Thyroid gland (tissue), 4 donors: ENCODE measurements at places on chromosomes 1 and 21. TPM values are rescaled to one million over a fixed set of nuclear protein-coding genes. Genes with fewer than 3 reads are reported as not detected.

DNA sequence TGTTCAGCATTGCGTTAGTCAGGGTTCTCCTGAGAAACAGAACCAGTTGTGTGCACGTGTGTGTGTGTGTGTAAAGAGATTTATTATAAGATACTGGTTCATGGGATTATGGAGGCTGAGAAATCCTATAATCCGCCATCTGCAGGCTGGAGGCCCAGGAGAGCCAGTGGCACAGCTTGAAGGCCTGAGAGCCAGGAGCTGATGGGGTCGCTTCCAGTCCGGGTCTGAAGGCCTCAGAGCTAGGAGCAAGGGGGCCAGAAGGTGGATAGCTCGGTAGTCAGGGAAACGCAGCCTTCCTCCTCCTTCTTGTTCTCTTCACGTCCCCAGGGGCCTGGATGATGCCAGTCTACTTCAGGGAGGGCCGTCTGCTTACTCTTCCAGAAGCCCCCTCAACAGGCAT lies 37.7 kb downstream of the FAAP20 start:
- H3K27ac ChIP-seq, result no peak overlapping the region
- peaks cover 12% of the 10 kb centered on the region for H3K4me1 ChIP-seq
- no peak overlapping the region for H3K4me3 ChIP-seq
- H3K36me3 ChIP-seq, result no peaks in the 10 kb centered on the region

GRCh38 chr1:67459068-67459467 lies 28.9 kb upstream of the SERBP1 start:
- no peaks in the 10 kb centered on the region for H3K27me3 ChIP-seq
- H3K36me3 ChIP-seq, result no peaks in the 10 kb centered on the region
- no peaks in the 10 kb centered on the region for H3K4me1 ChIP-seq

- H3K27ac ChIP-seq, result no peak overlapping the region
- DNase-seq, result no peak
- no peaks in the 10 kb centered on the region for H3K4me1 ChIP-seq
- H3K27me3 ChIP-seq, result no peaks in the 10 kb centered on the region
Measured at GRCh38 chr1:154579374-154579773, 11.8 kb downstream of the CHRNB2 start.

GRCh38 chr1:247295274-247295684 lies 36.4 kb downstream of the ZNF496 start:
- peaks cover 10% of the 10 kb centered on the region for H3K36me3 ChIP-seq
- no peak for DNase-seq
- no peak overlapping the region for H3K27ac ChIP-seq
- H3K4me1 ChIP-seq, result no peaks in the 10 kb centered on the region
- H3K27me3 ChIP-seq, result no peaks in the 10 kb centered on the region

DNA sequence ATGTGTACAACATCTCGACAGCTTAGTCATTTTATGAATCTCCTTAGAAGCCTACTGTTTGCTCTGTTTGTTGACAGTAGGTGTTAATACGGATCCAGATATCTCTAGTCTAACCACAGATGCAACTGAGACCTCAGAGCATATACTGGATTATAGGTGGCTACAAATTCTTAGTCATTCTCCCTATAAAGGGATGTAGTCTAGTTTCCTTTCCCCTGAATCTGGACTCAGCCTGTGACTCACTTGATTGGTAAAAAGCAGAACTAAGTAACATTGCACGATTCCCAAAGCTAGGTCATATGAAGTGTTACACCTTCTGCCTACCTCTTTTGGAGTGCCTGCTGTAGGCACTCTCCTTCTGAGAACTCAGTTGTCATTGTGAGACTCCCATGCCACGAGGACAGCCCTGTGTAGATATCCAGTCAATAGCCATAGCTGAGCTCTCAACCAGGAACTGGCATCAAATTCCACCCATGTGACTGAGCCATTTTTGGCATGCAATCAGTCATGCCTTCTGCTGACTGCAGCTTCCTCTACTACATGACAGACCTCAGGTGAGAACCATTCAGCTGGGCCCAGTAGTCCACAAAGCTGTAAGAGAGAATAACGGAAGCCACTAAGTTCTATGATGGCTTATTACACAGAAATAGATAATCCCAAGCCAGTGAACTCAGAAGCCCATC lies 135.9 kb upstream of the CHRM3 start:
- no peak overlapping the region for H3K4me3 ChIP-seq
- H3K36me3 ChIP-seq, result no peaks in the 10 kb centered on the region
- no peaks in the 10 kb centered on the region for H3K4me1 ChIP-seq
- peak; percentile 23 for DNase-seq

The CRYAA gene
- not detected for total RNA-seq

DNA sequence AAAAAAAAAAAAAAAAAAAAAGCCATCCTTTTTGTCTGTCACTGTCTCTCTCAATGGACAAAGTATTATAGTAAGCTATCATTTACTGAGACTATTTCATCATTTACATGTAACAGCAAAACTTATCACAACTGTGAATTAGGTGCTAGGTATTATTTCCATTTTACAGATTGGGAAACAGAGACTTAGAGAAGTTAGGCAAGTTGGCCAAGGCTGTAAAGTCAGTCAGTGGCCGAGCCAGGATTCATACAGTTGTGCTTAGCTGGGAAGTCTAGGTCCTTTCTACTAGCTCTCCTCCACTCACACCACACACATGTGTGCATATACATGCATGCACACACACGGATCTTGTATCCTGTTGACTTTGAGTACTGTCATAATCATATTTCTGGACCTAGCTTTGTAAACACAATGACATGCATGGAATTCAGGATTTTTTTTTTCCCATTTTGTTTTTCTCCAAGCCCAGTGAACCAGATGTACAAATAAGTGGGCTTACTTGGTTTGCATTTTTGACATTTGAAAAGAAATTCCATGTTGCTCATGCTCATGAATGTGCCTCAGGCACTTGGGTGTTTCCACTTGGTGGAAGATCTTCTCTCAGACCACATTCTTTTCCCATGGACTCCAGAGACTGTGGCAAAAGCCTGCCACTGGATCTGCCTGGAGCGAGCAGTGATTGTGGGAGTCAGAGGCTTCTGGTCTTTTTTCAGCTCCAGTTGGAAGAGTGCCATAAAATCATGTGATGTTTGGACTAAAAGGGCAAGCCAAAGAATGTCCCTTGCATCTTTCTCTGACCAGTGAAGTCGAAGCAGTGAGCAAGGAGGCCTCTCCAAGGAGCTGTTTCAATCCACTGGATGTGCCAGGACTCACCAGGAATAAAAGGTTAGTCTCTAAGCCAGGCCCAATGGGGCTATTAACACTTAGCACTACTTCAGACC lies 61.7 kb upstream of the DNAJC6 start:
- H3K36me3 ChIP-seq, result no peaks in the 10 kb centered on the region
- no peak overlapping the region for H3K4me3 ChIP-seq
- peaks cover 11% of the 10 kb centered on the region for H3K4me1 ChIP-seq
- H3K27me3 ChIP-seq, result no peaks in the 10 kb centered on the region
- H3K27ac ChIP-seq, result no peak overlapping the region

The RGS8 gene
- 5.9 TPM for total RNA-seq

- no peaks in the 10 kb centered on the region for H3K27me3 ChIP-seq
- H3K4me1 ChIP-seq, result no peaks in the 10 kb centered on the region
- H3K36me3 ChIP-seq, result no peaks in the 10 kb centered on the region
- no peak overlapping the region for H3K4me3 ChIP-seq
- no peak for DNase-seq
Measured at GRCh38 chr1:172515927-172516326, 17.0 kb upstream of the SUCO start.

The KCNJ9 gene
- total RNA-seq, result not detected

The MEX3A gene
- total RNA-seq, result 0.17 TPM

DNA sequence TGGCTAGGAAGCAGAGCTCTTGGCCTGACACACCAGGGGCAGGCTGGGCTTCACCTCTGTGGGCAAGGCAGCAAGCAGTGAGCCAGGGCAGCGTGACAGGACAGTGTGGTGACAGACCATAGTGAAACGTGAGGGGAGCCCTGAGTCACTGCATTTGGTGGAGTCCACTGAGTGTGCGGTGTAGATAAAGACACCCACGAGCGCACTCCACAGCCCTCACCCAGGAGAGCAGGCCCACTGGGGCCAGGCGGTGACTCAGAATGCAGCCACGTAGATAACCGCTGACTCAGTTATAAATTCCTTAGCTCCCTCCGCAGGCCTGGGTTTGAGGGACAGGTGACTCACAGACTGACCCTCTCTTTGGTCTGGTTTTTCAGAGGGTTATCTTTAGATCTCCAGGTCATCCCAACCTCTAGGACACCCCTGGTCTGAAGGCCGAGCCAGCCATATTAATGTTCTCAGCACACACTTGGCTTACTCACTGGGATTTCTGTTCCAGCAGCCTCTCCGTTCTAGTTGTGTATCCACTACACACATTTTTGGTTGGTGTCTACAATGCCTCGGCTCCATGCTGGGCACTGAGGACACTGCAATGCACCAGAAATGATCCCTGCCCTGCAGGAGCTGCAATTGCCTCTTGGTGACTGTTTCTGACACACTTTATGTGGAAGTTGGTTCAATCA lies 90.2 kb upstream of the TSPAN2 start:
- no peaks in the 10 kb centered on the region for H3K27me3 ChIP-seq
- no peaks in the 10 kb centered on the region for H3K36me3 ChIP-seq
- no peak overlapping the region for H3K27ac ChIP-seq
- H3K4me1 ChIP-seq, result no peaks in the 10 kb centered on the region
- no peak overlapping the region for H3K4me3 ChIP-seq

The SYPL2 gene
- total RNA-seq, result 9.6 TPM

GRCh38 chr1:7987528-7987927 lies 26.0 kb downstream of the PARK7 start:
- no peak overlapping the region for H3K27ac ChIP-seq
- DNase-seq, result no peak
- H3K4me3 ChIP-seq, result no peak overlapping the region

- no peaks in the 10 kb centered on the region for H3K36me3 ChIP-seq
- H3K4me1 ChIP-seq, result no peaks in the 10 kb centered on the region
- DNase-seq, result no peak
- H3K4me3 ChIP-seq, result no peak overlapping the region
- H3K27me3 ChIP-seq, result no peaks in the 10 kb centered on the region
- no peak overlapping the region for H3K27ac ChIP-seq
Measured at GRCh38 chr1:160134791-160135572, 16.4 kb upstream of the ATP1A4 start.

DNA sequence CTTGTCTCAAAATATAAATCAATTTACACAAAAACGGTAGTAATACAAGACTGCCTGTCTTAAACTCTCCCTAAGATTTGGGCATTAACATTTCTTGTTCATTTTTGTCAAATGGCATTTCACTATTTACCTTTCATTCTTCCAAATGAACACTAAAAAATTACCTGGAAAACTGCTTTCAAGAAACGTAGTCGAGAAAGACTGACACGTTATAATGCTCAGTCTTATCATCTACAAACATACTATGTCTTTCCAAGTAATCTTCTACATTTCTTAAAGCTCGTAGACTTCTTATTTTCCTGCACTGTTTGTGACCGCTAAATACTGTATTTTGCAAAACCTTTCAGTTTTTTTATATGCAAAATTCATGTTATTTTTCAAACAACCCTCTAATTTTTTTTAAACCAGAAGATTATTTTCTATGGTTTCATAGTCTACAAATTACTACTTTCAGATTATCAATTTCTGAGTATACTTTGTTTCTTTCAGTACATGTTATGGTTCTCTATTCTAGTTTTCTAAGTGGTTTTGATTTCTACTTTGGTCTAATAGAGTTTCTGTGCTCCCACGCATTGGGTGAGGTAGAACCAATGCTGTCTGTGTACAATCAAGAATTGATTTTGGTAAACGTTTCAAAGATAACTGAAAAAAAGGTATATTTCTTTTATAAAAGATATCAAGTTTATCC lies 336.4 kb downstream of the SMYD3 start:
- DNase-seq, result no peak
- no peaks in the 10 kb centered on the region for H3K36me3 ChIP-seq
- H3K4me1 ChIP-seq, result no peaks in the 10 kb centered on the region
- no peaks in the 10 kb centered on the region for H3K27me3 ChIP-seq
- H3K4me3 ChIP-seq, result no peak overlapping the region

GRCh38 chr1:166924823-166925541 lies 48.9 kb upstream of the TADA1 start:
- no peak overlapping the region for H3K27ac ChIP-seq
- peaks cover 6% of the 10 kb centered on the region for H3K27me3 ChIP-seq
- H3K4me1 ChIP-seq, result peaks cover 15% of the 10 kb centered on the region

DNA sequence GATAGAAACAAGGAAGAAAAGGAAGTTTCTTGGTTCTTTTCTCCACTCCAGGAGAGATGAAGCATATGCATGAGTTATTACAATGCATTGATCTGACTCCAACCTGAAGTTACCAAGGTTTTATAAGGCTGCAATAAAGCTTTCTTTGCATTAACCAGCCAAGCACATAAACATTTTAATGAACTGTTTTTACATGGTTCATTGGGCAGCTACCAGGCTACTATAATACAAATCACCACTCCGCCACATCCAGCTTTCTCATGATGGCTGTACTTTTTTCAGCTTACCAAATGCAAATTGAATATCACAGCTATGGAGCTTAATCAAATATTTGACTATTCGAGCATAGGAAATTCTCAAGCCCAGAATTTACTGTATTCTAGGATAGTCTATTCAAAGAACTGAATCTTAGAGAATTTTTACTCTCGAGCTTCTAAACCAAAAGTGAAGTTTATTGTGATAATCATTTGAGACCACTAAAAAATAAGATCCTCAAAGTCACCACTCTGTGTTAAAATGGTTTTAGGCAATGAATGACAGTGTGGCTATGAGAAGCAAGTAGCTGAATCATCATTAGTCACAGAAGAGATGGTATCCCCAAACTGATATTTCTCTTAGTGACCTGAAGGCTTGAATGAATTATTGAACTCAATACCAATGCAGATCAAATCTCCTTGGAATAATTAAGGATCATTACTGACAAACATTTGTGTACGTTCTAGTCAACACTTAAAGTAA lies 58.6 kb upstream of the ZNF281 start:
- H3K4me1 ChIP-seq, result no peaks in the 10 kb centered on the region
- no peak for DNase-seq
- no peaks in the 10 kb centered on the region for H3K36me3 ChIP-seq
- H3K4me3 ChIP-seq, result no peak overlapping the region
- no peaks in the 10 kb centered on the region for H3K27me3 ChIP-seq
- H3K27ac ChIP-seq, result no peak overlapping the region

- no peaks in the 10 kb centered on the region for H3K36me3 ChIP-seq
- H3K27me3 ChIP-seq, result no peaks in the 10 kb centered on the region
- no peaks in the 10 kb centered on the region for H3K4me1 ChIP-seq
Measured at GRCh38 chr1:242800521-242800920, 276.0 kb upstream of the PLD5 start.

GRCh38 chr1:91152331-91152730 lies 130.5 kb upstream of the ZNF644 start:
- H3K4me3 ChIP-seq, result no peak overlapping the region
- H3K4me1 ChIP-seq, result peaks cover 9% of the 10 kb centered on the region
- peak overlapping the region; percentile 59 for H3K27ac ChIP-seq
- DNase-seq, result peak; percentile 58
- H3K36me3 ChIP-seq, result no peaks in the 10 kb centered on the region
- H3K27me3 ChIP-seq, result no peaks in the 10 kb centered on the region
